ENCODE measurements at places on chromosomes 6 and 20.

GRCh38 chr6:137155830-137156229, 17.6 kb downstream of the IL22RA2 start:
- no peak for DNase-seq

DNA sequence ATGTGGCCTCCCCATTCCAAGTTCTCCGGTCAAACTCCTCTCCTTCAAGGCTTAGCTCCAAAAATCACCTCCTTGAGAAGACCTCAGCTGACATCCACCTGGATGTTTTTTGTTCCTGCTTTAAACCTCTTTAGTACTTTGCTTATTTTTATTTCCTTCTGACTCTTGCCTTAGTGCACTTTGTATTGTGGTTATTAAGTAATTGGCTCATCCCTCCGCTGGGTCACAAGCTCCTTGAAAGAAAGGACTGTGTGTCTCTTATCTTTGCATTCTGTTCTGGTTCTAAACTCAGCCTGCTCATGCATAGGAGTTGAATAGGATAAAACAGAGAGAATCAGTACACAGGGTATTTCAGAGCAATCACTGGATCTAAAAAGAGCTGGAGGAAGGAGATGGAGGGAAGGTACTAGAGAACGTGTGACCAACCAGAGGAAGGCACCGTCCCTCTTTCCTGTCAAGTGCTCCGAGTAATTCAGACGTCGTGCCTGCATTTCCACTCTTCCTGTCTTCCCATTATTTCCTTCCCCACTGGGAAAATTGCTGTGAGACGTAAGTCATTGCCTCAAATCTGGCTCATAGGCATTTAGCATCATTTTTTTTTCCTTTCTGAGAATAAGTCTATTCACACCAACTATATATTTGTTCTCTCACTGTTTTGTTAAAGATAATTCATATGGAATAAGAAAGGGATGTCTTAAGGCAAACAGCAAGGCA, 59.7 kb upstream of the GLP1R start:
- no peak for DNase-seq

DNA sequence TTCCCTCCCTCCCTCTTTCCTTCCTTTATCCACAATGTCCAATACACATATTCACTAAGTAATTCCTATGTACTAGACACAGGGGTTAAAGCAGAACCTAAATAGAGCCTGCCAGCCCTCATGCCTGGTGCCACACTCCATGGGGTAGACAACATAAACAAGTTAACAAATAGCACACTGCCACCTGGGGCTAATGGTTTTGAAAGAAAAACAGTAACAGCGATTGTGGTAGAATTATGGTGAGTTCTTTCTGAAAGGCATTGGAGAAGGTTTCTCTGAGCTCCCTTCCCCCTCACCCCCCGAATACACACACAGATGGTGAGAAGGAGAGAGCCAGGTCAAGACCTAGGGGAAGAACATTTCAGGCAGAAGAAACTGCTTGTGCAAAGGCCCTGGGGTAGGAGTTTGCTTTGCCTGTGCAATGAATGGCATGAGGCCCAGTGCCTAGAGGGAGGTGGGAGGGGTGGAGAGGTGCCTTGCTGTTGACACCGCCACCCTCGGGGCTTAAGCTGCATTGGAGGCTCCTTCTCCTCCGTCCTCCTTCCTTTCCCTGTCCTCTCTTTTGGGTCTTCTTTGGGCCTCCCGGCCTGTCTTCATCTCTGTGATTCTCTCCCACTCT, 502.4 kb upstream of the SULF2 start:
- DNase-seq: no peak

DNA sequence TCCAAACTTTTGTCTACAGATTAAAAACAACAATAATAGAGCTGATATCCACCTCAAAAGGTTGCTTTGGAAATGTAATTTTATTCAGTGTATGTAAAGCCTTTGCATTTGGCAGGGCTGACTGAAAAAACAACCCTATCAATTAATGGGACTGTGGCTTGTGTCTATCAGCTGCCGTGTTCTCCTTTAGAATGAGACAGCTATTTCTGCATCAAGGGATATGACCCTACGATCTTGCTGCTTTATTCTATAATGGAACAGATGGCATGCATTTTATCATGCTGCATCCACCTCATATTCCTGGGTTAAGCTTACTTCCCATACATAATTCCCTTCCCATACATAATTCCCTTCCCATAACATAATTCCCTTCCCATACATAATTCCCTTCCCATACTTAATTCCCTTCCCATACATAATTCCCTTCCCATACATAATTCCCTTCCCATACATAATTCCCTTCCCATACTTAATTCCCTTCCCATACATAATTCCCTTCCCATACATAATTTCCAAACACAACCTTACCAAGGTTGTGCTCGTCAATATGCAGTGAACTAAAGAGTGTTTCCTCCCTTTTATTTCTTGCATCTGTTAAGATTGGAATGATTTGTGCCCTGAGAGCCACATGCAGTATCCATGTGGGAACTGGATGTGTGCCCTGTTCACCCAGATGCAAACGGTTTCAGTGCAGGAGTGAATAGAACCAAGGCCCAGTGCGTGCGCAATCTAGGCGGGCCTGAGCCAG, 26.8 kb downstream of the SERPINB6 start:
- DNase-seq: no peak

- no peak for DNase-seq
Measured at GRCh38 chr6:54014440-54014839, 96.8 kb upstream of the MLIP start.

GRCh38 chr20:717271-717670, 41.7 kb upstream of the SCRT2 start:
- no peak for DNase-seq

- DNase-seq: no peak
Measured at GRCh38 chr20:57130160-57130772, 136.2 kb downstream of the BMP7 start.

GRCh38 chr6:12096342-12096741, 84.2 kb downstream of the HIVEP1 start:
- no peak for DNase-seq

GRCh38 chr6:154510144-154510905, at the start of gene CNKSR3:
TSS of gene CNKSR3 (minus strand) at chr6:154510685. CDS start at chr6:154510114, 571 bp downstream.
- DNase-seq: no peak

DNA sequence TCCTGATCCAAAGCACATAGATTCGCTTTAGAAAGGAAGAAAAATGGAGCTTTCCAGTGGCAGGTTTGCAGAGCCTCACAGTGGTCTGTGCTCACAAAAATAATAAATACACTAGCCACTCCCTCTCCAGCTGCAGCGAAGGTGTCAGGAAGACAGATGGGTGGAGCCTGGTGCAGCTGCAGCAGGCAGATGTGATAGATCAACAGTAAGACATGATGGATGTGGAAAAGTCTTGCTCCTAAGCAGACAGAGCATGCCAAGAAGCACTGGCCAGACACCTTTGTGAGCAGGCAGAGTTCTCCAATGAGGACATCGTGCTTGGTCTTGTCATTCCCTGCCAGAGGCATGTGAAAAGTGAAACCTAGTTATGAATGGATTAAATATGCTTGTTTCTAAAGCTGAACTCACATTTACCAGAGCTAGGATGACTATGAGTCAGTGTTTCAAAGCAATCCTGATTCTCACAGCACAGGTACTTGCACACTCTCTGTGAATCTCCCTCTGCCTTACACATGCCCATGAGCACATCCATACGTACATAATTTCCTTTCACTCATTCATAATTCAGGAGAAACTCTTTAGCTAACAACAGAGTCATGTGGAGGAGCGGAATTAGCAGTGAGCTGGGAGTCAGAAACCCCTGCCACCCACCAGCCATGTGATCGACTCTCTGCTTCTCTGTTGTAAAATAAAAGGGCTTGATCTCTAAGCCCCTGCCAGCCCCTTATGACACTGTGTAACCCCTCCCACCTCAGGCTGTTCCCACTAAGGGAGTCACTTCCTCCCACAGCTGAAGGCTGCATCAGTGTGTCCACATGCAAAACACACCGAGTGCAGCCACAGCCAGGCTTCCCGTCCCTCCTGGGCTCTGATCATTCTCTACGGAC, 111.2 kb downstream of the SCML4 start:
- DNase-seq: no peak

Data from activated CD4-positive, alpha-beta T cell treated with anti-CD3 and anti-CD28 coated beads for 1 hour (primary cell).